ENCODE measurements at places on chromosomes 3 and 15. TPM values are rescaled to one million over a fixed set of nuclear protein-coding genes. Genes with fewer than 3 reads are reported as not detected.

Gene ZDHHC23
- 14.7 TPM for polyA plus RNA-seq

Gene CCR3
- not detected for polyA plus RNA-seq

Gene GPR27
- 42.7 TPM for polyA plus RNA-seq

Gene KBTBD12
- 1.5 TPM for polyA plus RNA-seq

Gene GABRR3
- not detected for polyA plus RNA-seq

Gene ZBED2
- polyA plus RNA-seq = not detected

Gene GPR149
- not detected for polyA plus RNA-seq
